Activated B cell treated with CpG ODN at 0.5 μM for 24 hours (primary cell): ENCODE measurements at places on chromosomes 5 and 9. TPM values are rescaled to one million over a fixed set of nuclear protein-coding genes. Genes with fewer than 3 reads are reported as not detected.

GRCh38 chr9:1429297-1429696, 379.1 kb downstream of the DMRT2 start:
- H3K4me1 ChIP-seq = no peaks in the 10 kb centered on the region
- DNase-seq = no peak
- no peak overlapping the region for H3K27ac ChIP-seq
- H3K27me3 ChIP-seq = no peaks in the 10 kb centered on the region

- H3K27ac ChIP-seq = no peak overlapping the region
- H3K4me1 ChIP-seq = no peaks in the 10 kb centered on the region
- no peaks in the 10 kb centered on the region for H3K27me3 ChIP-seq
- DNase-seq = no peak
- H3K4me3 ChIP-seq = no peak overlapping the region
Observed at GRCh38 chr5:60014331-60014730, 120.8 kb upstream of the PDE4D start.

KCNIP1 gene
- total RNA-seq = not detected in 2 replicates

ENTREP1 gene
- not detected in 2 replicates for total RNA-seq

DNA sequence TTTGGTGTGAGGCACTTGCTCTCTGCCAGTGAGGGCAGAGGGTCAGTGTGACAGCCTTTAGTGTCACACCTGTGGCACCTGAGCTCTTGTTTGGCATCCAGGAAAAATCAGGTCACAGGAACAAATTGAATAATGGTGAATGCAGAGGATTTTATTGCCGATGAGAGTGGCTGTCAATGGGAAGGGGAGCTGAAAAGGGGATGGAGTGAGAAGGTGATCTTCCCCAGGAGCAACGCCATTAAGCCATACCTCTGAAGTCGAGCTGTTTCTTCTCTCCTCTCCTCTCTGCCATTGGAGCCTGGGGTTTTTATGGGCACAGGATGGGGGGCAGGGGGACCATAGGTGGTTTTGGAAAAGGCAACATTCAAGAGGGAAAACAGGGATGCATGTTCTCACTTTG, 2.4 kb upstream of the HSD17B4 start:
- H3K27ac ChIP-seq = no peak overlapping the region
- peaks cover 4% of the 10 kb centered on the region for H3K36me3 ChIP-seq
- peaks cover 53% of the 10 kb centered on the region for H3K4me1 ChIP-seq
- H3K27me3 ChIP-seq = no peaks in the 10 kb centered on the region
- H3K4me3 ChIP-seq = no peak overlapping the region

PRUNE2 gene
- not detected in 2 replicates for total RNA-seq

- no peak overlapping the region for H3K4me3 ChIP-seq
- DNase-seq = no peak
- no peaks in the 10 kb centered on the region for H3K36me3 ChIP-seq
- H3K27me3 ChIP-seq = peaks cover 2% of the 10 kb centered on the region
- H3K4me1 ChIP-seq = no peaks in the 10 kb centered on the region
Observed at GRCh38 chr9:27157736-27158135, 48.7 kb downstream of the TEK start.

IL13 gene
- total RNA-seq = 0.27 and 0.75 TPM in 2 replicates

INSL6 gene
- not detected in 2 replicates for total RNA-seq

DNA sequence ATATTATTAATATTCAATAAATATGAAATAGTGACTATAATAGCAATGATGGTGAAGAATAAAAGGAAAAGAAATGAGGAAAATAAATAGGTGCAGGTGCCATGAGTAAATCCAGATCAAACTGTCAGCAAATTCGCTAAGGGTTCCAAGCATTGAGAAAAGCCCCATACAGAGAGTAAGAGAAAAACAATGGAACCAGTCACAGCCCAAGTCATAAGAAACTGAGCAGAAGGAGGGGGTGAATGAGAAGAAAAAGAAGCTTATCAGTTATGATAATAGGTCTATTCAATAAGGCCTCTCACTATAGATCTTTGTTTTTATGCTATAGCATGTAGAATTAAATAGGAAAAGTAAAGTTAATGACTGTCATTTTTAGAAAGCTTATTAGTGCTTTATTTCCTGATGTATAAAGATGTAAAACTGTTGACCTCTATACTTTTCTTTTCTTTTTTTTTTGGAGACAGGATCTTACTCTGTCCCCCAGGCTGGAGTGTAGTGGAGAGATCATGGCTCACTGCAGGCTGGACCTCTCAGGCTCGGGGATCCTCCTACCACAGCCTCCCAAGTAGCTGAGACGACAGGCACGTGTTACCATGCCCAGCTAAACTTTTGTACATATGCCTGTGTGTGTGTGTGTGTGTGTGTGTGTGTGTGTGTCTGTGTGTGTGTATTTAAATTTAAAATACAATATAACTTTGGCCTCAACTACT, 72.4 kb downstream of the FYB1 start:
- DNase-seq = no peak
- H3K27ac ChIP-seq = no peak overlapping the region
- H3K36me3 ChIP-seq = no peaks in the 10 kb centered on the region
- H3K27me3 ChIP-seq = no peaks in the 10 kb centered on the region

- H3K4me3 ChIP-seq = no peak overlapping the region
- no peak overlapping the region for H3K27ac ChIP-seq
- H3K27me3 ChIP-seq = no peaks in the 10 kb centered on the region
- no peaks in the 10 kb centered on the region for H3K36me3 ChIP-seq
- no peaks in the 10 kb centered on the region for H3K4me1 ChIP-seq
Observed at GRCh38 chr5:162230348-162230747, 162.8 kb downstream of the GABRG2 start.

DNA sequence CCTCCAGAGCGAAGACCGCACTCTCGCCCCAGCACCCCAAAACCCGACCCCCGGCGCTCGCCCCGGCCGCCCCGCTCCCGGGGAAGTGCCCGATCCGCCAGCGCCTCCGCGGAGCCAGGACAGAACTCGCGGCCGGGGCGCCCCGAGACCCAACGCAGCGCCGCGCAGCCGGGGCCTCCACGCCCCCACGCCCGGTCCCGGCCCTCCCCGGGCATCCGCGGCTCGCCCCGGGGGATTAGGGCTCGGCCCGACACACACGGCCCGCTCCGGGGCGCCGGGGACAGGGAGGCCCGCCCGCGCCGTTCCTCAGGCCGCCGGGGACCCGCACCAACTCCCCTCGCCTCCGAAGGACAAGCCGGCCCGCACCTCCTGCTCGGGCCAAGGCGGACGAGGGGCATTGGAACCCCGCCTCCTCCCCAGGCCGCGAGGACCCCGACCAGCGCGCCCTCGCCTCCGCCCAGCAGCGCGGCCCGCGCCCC, 544 bp downstream of the FNBP1 start:
- peak overlapping the region; percentile 99 for H3K4me3 ChIP-seq
- peaks cover 60% of the 10 kb centered on the region for H3K4me1 ChIP-seq
- H3K36me3 ChIP-seq = peaks cover 31% of the 10 kb centered on the region
- DNase-seq = peak; percentile 50
- H3K27me3 ChIP-seq = no peaks in the 10 kb centered on the region

SPINK4 gene
- total RNA-seq = not detected in 2 replicates

DNA sequence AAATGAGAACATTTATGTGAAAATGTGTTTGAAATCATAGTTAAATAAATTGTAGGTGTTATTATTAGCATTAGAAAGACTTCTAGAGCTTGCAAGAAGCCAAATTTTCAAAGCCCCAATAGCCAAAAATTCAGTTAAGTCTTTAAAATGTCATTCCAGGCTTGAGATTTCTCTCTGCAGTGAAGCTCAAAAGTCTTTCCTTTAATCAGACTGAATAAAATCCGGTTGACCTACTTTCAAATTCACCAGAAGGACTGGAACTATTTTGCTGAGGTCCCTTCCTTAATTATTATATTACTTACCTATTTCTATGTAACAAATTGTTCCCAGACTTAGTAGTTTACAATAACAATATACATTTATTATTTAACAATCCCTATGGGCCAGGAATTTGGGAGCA, 112.2 kb upstream of the TRPM3 start:
- no peak for DNase-seq
- no peaks in the 10 kb centered on the region for H3K27me3 ChIP-seq
- no peaks in the 10 kb centered on the region for H3K36me3 ChIP-seq
- H3K4me3 ChIP-seq = no peak overlapping the region
- H3K27ac ChIP-seq = no peak overlapping the region

DNA sequence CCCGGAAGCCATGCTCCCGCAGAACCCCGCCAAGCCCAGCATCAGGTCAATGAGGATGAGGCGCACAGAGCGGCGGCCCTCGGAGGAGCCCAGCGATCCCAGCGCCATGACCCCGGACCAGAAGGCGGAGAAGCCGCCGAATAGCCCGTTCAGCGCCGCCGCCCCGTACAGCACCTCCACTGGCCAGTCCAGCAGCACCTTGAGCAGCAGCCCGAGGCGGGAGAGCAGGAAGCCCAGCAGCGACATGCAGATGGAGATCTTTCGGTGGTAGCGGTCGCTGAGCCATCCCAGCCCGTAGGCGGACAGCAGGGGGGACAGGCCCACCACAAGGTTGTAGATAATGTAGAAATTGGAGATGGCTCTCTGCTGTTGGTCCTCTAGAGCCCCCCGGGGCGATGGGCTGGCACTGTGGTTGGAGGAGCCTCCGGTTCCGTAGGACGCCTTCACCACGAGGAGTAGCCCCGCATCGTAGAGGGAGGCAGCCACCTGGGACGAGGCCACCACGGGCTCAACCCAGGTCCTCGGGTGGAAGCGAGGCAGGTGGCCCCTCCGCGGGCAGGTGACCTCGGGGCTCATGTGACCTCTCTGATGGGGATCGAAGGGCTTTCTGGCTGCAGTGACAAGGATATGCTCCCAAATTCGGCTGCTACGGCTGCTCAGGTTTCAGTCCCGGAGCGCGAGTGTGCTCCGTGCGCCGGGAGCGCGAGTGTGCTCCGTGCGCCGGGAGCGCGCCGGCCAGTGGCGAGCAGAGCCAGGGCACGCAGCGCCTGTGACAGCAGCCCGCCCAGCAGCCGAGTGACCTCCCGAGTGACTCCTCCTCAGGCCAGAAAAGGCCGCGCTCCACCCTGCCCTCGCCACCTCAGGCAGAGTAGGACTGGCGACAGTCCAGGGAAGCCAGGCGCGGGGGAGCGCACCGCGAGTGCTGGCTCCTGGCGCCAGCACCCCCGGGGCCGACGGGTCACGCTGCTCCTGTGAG, at the start of gene SLC46A2:
Gene SLC46A2 (minus strand): TSS at position 771 of the 976 bp plus-strand sequence. CDS start 195 bp downstream, at position 576.
- H3K27ac ChIP-seq = no peak within 1 kb of the TSS
- H3K36me3 ChIP-seq = no peaks in the 10 kb centered on the region
- H3K4me1 ChIP-seq = peaks cover 8% of the 10 kb centered on the region
- peaks cover 25% of the 10 kb centered on the region for H3K27me3 ChIP-seq

GRCh38 chr5:146390469-146390868, 51.8 kb downstream of the POU4F3 start:
- H3K4me3 ChIP-seq = no peak overlapping the region
- DNase-seq = no peak
- no peaks in the 10 kb centered on the region for H3K36me3 ChIP-seq
- H3K4me1 ChIP-seq = no peaks in the 10 kb centered on the region
- no peaks in the 10 kb centered on the region for H3K27me3 ChIP-seq

FGF18 gene
- total RNA-seq = 0.15 TPM in 1 of 2 replicates, not detected in the other

- peaks cover 2% of the 10 kb centered on the region for H3K36me3 ChIP-seq
- no peak overlapping the region for H3K27ac ChIP-seq
- peaks cover 41% of the 10 kb centered on the region for H3K4me1 ChIP-seq
- H3K27me3 ChIP-seq = peaks cover 2% of the 10 kb centered on the region
- peak overlapping the region; percentile 86 for H3K4me3 ChIP-seq
Observed at GRCh38 chr5:1111241-1111726, 579 bp downstream of the SLC12A7 start.

- no peaks in the 10 kb centered on the region for H3K27me3 ChIP-seq
- peaks cover 57% of the 10 kb centered on the region for H3K36me3 ChIP-seq
- peaks cover 35% of the 10 kb centered on the region for H3K4me1 ChIP-seq
- H3K4me3 ChIP-seq = no peak overlapping the region
- H3K27ac ChIP-seq = no peak overlapping the region
Observed at GRCh38 chr5:121979691-121980090, 17.9 kb downstream of the SRFBP1 start.

NEK6 gene
- 110 and 115 TPM in 2 replicates for total RNA-seq

DNA sequence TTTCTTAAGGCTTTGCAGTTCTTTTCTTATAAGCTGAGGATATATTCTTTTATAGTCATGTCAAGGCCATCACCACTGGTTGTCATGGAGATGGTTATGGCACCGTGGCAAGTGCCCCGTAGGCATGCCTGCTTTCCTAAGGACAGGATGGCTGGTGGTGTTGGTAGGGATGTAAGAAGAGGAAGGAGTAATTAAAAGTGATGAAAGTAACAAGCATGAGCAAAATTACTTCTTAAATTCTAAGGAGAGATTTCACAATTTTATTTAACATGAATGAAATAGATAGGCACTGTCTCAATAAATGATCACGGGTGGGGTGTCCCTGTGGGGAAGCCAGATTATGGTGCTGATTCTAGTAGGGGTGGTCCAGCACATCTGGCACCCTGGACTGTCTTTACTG, 290.2 kb upstream of the KLF4 start:
- H3K4me1 ChIP-seq = no peaks in the 10 kb centered on the region
- no peak for DNase-seq
